GM12891 (cell line): ENCODE measurements at places on chromosomes 7 and 10.

DNA sequence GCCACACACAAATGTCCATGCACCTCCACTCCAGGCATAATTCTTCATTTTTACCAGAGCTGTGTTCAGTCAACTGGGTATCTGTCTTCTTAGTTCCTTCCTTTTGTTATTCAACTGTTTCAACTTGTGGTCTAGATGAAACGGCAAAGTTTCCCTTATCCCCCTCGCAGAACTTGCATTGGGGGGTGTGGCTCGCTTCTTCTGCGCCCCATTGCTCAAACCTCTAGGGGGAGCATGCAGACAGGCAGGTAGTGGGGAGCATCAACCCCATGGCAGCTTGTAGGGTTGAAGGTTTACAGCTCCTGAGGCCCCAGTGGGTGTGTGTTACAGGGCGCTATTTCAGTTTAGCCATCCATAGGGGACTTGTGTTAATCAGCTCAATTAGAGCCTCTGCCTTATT is 38.3 kb upstream of the COBL start:
- DNase-seq, result peak; percentile 14

DNA sequence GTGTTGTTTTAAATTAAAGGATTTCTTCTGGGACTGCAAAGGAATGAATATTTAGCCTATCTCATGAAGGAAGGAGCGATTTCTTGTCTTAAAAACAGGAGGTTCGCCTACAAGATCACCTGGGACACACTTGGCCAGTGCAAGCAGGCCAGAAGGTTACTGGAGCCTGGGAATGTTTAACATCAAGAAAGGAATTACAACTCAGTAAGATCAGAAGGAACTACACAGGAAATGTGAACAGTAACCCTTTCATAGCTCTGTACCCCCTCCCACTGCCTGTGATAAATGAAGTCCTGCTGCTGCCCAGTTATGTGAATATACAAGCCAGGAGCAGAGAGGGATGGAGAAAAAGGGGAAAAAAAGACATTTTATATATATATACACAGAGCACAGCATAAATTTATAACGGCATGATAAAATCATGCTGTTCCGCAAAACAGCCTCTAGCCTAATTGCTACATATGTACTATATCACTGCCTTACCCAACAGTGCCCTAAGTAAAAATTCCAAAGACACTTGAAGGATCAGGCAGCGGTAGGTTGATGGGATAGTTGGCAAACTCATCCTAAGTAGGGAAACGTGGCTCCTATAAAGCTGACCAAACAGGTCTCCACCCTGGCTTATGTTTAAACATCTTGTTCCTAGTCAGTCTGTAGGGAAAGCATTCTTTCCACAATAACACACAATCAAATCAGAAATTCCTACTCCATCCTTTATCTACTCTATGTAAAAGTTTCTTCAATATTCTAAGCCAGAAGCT is 63.8 kb downstream of the ZNF438 start:
- no peak for DNase-seq

- no peak for DNase-seq
Observed at GRCh38 chr7:116277070-116277469, 66.7 kb downstream of the TES start.

DNA sequence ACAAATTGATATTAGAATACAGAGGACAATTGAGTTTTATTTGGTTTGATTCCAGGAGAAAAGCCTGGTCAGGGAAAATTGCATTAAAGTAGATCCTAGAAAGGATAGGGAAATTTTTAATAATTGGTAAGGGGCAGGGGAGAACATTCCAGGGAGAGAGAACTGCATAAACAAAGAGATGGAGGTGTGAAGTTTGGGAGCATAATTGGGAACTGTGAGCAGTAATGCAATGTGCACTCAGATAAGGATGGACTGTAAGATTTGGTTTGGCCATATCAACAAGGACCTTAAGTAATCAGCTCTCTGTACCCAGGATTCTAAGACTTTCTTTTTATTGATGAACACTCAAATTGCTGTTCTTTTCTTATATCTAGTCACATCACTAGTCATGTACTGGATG is 41.4 kb downstream of the ZMYND11 start:
- DNase-seq, result no peak

GRCh38 chr7:142501434-142501833 is 243.6 kb upstream of the PRSS58 start:
- no peak for DNase-seq

DNA sequence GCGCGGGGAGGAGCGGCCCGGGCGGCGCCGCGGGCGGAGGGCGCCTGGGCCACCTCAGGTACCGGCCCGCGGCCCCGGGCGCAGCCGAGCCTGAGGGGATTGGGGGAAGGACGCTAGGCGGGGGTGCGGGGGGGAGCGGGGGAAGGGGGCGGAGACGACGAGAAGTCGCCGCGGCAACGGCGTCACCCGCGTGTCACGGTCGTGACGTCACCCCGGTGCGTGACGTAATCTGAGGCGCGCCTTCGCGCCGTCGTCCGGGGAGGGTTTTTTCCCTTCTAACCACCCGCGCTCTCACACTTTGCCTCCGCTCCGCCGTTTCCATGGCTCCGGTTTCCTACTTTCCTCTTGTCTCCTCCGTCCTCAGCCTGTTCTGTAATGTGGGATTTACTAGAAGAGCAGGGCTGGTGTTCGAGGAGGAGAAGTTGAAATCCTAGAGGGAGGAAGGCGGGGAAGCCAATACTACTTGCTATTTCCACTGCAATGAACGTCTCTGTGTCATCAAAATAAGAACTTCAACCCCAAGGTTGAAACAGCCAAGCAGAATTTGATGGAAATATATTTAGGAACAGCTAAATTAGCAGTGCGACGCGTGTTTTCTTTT is at the start of gene BRAF:
Gene BRAF (minus strand): TSS at position 109 of the 601 bp plus-strand sequence. CDS start 226 bp downstream, outside the sequence.
- DNase-seq, result peak; percentile 60

GRCh38 chr10:104002911-104003310 is 36.0 kb downstream of the SLK start:
- no peak for DNase-seq

DNA sequence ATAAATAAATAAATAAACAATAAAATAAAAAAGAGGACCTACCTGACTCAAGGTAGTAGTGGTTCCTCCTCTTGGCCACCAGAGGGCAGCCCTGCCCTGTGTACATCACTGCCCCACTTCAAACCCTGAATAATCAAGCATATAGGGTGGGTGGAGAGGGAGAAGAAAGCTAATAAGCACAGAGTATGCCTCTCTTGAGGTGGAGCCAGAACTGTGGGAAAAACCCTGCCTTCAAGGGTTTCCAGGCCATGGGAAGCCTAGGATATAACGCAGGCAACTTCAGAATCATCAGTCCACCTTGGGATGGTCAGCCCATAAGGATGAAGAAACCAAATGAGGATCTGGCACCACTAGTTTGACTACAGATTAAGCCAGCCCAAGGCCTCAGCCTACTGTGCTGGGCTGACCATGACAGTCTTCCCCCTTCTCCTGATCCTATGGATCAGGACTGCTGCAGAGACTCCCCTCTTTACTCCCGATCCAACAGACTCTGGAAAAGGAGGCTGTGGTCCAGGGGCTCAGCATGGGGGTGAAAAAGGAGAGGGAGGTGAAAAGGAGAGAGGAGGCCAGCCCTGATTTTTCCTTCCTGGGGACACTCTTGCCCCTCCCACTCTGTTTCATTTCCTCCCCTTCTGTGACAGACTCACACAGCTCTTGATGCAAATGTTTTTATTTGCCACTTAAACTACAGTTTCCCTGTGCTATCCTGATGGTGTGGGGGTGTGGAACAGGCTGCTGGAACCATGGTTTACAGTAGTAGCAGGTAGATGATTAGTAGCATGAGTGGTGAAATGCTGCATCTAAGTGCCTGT is 10.1 kb downstream of the AVPI1 start:
- peak; percentile 66 for DNase-seq

DNA sequence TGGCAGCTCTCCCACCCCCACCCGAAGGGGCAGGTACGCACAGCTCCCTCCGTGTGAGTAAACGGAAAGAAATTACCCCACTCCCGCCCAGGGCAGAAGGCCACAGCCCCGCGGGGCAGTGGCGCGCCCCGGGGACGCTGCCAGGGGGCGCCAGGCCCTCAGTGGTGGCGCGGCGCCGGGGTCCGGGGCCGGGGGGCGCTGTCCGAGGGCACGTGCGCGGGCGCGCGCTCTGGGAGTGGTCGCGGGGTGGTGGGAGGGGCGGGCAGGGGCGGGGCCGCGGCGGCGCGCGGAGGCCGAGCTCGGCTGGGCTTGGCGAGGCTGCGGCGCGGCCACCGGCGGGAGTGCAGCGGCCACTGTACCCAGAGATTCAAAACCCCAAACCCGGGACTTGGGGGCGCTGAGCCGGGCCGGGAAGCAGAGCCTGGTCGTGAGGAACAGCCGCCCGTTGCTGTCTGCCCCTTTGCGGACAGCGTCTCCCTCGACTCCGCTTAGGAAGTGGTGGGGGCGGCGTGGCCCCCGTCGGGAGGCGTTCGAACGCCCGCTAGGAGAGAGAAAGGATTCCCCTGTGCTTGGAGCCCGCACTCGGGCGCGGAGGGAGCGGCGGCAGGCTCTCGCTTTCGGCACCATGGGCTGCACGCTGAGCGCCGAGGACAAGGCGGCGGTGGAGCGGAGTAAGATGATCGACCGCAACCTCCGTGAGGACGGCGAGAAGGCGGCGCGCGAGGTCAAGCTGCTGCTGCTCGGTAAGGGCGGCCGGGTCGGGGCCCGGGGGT is at the start of gene GNAI1:
Gene GNAI1 (plus strand): TSS at position 296 of the 773 bp plus-strand sequence. CDS start 330 bp downstream, at position 626.
- DNase-seq, result no peak

DNA sequence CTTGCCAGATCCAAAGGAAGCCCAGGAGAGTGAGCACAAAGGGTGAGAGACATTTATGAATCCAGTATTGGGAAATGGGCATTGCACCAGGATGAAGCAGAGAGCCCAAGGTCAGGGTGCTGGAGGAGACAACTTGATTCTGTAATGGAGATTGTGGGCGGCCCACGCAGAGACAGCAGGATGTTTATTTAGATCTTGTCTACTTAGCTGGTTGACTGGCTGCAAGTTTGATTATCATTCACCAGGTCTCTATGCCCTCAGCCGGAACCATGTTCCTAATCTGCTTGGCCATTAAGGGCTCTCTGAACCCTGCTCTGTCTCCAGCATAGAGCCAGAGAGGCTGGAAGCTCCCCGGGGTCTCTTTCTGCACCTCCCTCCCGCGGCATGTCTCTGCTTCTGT is 188.7 kb downstream of the PLXNA4 start:
- DNase-seq, result no peak

GRCh38 chr10:71836596-71836974 is 14.5 kb downstream of the PSAP start:
- no peak for DNase-seq

GRCh38 chr10:120460186-120460585 is 3.2 kb downstream of the PLPP4 start:
- no peak for DNase-seq

GRCh38 chr10:51965451-51965850 is 266.1 kb upstream of the CSTF2T start:
- no peak for DNase-seq

GRCh38 chr7:81707966-81708365 is 61.9 kb downstream of the HGF start:
- no peak for DNase-seq

- DNase-seq, result no peak
Observed at GRCh38 chr10:42149027-42149700, 489.2 kb downstream of the ZNF33B start.

DNA sequence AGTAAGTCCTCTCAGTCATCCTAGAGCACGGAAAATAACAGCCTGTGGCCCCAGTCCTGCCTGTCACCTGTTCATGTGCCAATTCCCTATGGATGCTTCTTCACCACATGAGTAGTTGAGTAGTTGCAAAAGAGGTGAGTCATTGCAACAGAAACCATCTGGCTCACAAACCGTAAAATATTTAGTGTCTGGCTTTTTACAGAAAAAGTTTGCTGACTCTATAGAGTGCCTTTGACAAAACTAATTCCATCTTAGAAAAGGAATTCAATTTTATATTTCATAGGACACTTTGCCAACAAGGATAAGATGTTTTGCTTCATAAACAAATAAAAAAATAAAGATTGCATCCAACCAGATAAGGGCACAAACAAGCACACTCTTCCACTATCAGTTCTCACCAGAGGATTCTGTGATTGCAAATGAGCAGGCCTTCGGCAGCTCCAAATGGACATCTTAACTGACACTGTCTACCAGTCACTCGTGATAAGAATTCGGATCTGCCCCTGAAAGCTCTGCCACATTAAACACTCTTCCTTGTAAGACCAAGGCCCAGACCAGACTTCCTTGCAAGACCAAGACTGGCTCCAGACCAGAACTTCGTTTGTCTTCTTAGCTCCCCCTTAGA is 242.7 kb upstream of the SEMA3C start:
- no peak for DNase-seq

DNA sequence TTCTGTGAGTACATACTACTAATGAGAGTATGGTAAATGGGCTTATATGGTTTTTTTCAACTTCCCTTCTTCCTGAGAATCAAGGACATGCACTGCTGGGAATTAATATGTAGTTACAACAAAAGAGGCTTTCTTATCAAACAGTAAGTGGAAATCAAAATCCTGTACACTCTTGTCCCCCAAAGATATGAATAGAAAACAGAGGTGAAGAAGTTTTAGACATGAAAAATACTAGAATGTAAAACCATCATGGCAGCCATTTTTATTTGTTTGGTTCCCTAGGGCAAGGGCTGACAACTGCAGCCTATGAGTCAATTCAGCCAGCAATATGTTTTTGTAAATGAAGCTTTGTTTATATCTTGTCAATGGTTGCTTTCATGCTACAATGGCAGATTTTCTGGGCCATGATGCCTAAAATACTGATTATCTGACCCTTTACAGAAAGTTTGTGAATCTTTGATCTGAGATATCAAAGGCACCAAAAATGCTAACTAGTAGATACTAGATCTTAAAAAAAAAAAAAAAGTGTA is 422.4 kb downstream of the PARD3 start:
- no peak for DNase-seq

GRCh38 chr10:103507235-103508191 is 14.0 kb downstream of the NEURL1 start:
- no peak for DNase-seq

GRCh38 chr10:110758898-110759297 is 112.8 kb upstream of the PDCD4 start:
- DNase-seq, result no peak

GRCh38 chr7:77359599-77359998 is 56.5 kb downstream of the GSAP start:
- no peak for DNase-seq

GRCh38 chr7:154832557-154833138 is 170.3 kb downstream of the PAXIP1 start:
- DNase-seq, result peak; percentile 30

GRCh38 chr7:23531050-23531793 is 559 bp downstream of the TRA2A start:
- peak; percentile 25 for DNase-seq

DNA sequence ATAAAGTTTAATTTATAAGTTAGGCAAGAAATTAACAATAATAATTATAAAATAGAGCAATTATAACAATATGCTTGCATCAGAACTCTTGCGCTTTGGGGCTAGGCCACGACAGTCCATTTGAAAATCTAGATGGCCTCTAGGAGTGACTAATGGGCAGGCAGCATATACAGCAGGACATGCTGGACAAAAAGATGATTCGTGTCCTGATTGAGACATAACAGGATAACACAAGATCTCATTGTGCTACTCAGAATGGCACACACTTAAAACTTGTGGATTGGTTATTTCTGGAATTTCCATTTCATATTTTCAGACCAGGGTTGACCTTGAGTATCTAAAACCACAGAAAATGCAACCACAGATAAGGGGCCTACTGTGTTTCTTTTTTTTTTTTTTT is 27.5 kb downstream of the CTNNA3 start:
- DNase-seq, result no peak

- DNase-seq, result no peak
Observed at GRCh38 chr7:107678110-107678753, 17.6 kb downstream of the SLC26A4 start.
